ENCODE measurements at places on chromosomes 11 and 22. TPM values are rescaled to one million over a fixed set of nuclear protein-coding genes. Genes with fewer than 3 reads are reported as not detected.
A peak's percentile ranks its signal among the peaks of the same experiment; 100 is the strongest.

The TP53I11 gene
- 15.2 TPM for total RNA-seq

DNA sequence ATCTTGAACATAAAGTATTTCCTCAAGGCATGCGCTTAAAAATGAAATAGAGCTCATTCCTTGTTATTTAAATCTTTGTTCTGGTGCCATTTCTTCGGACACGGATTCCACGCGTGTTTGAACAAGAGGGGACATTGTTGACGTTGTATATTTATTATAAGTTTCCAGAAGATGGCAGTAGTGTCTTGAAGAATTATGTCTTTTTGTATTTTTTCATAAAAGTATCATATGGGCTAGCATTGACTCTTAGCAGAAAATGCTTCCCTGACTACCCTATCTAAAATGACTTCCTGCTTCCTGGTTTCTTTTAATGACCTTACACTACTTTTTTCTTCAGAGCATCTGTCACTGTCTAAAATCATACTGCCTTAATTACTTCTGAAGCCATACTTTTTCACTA is 20.4 kb downstream of the BIRC2 start:
- H3K27ac ChIP-seq, result peak overlapping the region; percentile 34
- peaks cover 30% of the 10 kb centered on the region for H3K4me1 ChIP-seq
- H3K36me3 ChIP-seq, result peaks cover 55% of the 10 kb centered on the region
- DNase-seq, result no peak
- H3K27me3 ChIP-seq, result no peaks in the 10 kb centered on the region

DNA sequence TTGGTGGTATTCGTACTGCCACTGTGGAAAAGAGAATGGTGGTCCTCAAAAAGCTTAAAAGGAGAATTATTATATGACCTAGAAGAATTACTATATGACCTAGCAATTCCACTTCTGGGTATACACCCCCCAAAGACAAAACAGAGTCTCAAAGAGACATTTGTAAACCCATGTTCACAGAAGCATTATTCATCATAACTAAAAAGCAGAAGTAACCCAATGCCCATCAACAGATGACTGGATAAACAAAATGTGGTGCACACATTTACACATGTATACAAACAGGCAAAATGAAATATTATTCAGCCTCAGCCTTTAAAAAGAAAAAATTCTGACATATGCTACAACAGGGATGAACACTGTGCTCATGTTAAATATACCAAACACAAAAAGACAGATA is 89.4 kb downstream of the ARHGAP32 start:
- H3K36me3 ChIP-seq, result peaks cover 12% of the 10 kb centered on the region
- H3K4me1 ChIP-seq, result no peaks in the 10 kb centered on the region
- H3K27ac ChIP-seq, result no peak overlapping the region

- peak overlapping the region; percentile 43 for H3K4me3 ChIP-seq
- no peaks in the 10 kb centered on the region for H3K27me3 ChIP-seq
- H3K4me1 ChIP-seq, result peaks cover 8% of the 10 kb centered on the region
- H3K36me3 ChIP-seq, result no peaks in the 10 kb centered on the region
Measured at GRCh38 chr22:46561435-46561905, 24.1 kb upstream of the CELSR1 start.

DNA sequence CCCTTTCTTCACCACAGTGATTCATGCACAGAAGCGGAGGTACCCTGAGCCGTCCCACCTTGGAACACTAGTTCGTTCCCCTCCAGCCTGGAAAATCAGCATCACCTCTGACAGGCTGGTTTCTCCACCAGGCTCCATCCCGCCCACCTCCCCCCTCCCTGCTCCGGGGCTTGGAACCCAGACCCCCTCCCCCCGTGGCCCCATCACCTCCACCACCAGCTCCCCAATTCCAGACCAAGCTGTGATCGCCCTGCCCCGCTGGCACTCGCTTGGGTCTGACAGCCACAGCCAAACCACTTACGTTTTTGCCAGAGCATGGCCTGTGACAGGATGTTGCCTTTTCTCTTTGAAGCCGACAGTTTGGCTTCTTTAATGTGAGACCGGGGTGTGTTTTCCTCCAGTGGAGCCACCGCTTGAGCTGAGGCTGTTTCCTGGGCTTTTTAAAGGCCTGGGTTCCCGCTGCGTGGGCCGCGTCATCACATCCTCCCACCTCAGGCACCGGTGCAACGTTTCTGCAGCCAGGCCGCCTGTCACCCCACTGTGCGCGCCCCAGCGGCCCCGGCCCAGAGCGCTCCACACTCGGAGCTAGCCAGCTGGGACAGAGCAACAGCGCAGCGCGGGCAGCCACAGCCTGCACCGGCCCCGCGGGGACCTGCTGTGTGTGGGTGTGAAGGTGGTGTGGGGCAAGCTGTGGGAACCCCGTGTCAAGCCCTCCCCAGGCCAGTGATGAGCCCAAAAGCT is at the start of gene POU2AF1:
TSS of gene POU2AF1 (minus strand) at position 415 of the 741 bp plus-strand sequence. CDS start at position 317, 98 bp downstream.
- H3K27me3 ChIP-seq, result no peaks in the 10 kb centered on the region
- H3K36me3 ChIP-seq, result no peaks in the 10 kb centered on the region
- H3K4me1 ChIP-seq, result peaks cover 63% of the 10 kb centered on the region
- peak; percentile 91 for DNase-seq
- H3K27ac ChIP-seq, result peak within 1 kb of the TSS; percentile 97

DNA sequence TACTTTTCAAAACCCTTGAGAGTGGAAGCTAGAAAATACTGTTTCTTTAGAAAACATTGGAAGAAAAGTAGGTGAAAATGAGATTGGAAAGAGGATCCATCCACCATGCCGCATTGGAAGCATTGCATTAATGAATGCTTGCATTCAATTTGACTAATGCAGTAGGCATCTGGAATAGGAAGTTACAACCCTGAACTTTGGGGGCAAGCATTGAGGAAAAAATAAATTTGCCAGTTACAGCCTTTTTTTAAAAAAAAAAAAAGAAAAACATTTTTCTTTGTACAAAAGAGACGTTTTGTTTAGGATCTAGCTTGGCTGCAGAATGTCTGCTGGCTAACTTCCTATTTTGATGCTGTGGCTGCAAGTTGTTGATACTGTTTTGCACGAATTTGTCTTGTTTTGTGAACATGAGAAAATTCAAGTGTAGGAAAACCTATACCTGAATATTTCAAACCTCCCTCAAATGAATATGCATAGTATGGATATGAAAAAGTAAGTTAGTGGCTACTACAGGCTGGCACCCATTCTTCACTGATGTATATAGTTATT is 28.1 kb downstream of the RTN3 start:
- no peak overlapping the region for H3K4me3 ChIP-seq
- no peak for DNase-seq
- H3K27ac ChIP-seq, result no peak overlapping the region
- H3K4me1 ChIP-seq, result peaks cover 2% of the 10 kb centered on the region

The RBMXL2 gene
- not detected for total RNA-seq

DNA sequence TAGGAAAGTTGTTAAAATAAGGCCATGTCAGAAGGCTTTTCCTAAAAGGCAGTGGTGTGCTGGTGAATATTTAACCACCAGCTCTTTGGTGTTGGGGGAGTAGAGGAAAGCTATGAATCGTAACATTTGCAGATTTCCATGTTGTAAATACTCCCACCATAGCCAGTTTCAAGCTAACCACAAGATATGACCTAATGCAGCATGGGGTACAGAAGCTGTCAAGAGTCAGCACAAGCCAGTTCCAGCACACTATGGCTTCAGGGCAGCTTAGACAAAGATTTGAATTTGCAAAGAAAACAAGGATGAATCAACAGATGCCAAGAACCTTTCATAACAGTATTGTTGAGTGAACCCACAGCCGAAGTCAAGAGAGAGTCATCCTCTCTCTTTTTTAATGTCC is 40.0 kb downstream of the COMMD9 start:
- peak; percentile 7 for DNase-seq
- no peak overlapping the region for H3K4me3 ChIP-seq
- H3K27me3 ChIP-seq, result peaks cover 20% of the 10 kb centered on the region
- no peak overlapping the region for H3K27ac ChIP-seq
- H3K4me1 ChIP-seq, result peaks cover 2% of the 10 kb centered on the region

GRCh38 chr11:74696939-74697675 is 34.1 kb downstream of the CHRDL2 start:
- H3K4me1 ChIP-seq, result no peaks in the 10 kb centered on the region
- no peak overlapping the region for H3K27ac ChIP-seq
- peaks cover 11% of the 10 kb centered on the region for H3K27me3 ChIP-seq
- DNase-seq, result no peak
- no peaks in the 10 kb centered on the region for H3K36me3 ChIP-seq
- H3K4me3 ChIP-seq, result no peak overlapping the region

DNA sequence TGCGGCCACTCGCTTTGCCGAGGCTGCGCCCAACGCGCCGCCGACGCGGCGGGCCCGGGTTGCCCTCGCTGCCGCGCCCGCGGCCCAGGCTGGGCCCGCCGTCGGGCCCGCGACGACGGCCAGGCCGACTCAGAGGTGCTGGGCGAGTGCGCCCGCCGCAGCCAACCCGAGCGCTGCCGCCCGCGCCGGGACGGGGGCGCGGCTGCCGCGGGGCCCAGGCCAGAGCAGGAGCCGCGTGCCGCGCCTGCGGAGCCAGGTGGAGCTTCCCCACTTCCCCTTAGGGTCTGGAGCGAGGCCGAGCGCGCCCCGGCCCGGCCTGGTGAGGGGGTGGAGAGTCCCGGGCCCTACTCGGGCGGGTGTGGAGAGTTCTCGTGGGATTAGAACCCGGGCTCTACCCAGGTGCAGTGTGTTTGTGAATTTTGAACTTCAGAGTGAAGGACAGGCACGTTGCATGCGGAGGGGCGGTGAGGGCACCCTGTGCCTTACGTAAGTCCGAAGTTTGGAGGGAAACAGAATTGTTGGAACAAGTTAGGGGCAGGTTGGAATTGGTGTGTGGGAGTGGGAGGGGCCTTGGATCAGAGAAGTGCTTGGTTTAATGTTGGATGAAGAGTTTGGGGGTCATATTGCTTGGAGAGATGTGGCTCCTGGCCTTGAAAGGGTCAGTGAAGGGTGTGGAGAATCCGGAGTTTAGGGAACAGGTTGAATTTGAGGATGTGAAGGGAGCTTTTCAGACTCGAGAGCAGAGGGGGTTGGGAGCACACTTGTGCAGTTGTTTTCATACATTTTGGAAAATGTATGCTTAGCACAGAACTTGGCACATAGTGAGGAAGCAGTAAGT is 697 bp downstream of the RNF169 start:
- peak; percentile 64 for DNase-seq
- H3K27me3 ChIP-seq, result no peaks in the 10 kb centered on the region
- H3K36me3 ChIP-seq, result peaks cover 10% of the 10 kb centered on the region
- peak overlapping the region; percentile 87 for H3K27ac ChIP-seq
- peak overlapping the region; percentile 91 for H3K4me3 ChIP-seq

- no peak overlapping the region for H3K4me3 ChIP-seq
- no peaks in the 10 kb centered on the region for H3K27me3 ChIP-seq
- H3K4me1 ChIP-seq, result no peaks in the 10 kb centered on the region
- no peaks in the 10 kb centered on the region for H3K36me3 ChIP-seq
- no peak overlapping the region for H3K27ac ChIP-seq
Measured at GRCh38 chr11:115425816-115426215, 78.4 kb downstream of the CADM1 start.

The OR8A1 gene
- not detected for total RNA-seq

DNA sequence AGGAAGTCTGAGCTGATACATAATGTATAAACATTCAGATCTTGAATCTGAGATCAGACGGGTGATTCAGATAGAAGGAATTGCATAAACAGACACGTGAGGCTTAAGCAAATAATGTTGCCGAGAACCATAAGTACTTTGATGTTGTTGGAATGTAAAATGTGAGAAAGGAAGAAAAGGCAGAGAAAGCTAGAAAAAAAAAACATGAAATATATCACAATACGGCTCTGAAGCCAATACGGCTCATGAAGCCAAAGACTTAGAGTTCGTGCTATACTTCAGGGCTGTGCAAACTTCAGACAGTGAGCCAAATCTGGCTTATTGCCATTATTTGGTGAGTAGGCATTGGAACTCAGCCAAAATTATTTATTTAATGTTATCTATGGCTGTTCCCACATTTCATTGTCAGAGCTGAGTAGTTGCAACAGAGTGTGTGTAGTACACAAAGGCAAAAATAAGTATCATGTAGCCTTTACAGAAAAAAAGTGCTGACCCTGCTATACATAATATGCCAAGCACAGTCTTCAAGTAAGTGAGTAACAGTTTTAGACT is 673.3 kb downstream of the CNTN5 start:
- no peaks in the 10 kb centered on the region for H3K36me3 ChIP-seq
- H3K27me3 ChIP-seq, result no peaks in the 10 kb centered on the region
- no peak overlapping the region for H3K27ac ChIP-seq
- no peaks in the 10 kb centered on the region for H3K4me1 ChIP-seq

The NRGN gene
- 5.7 TPM for total RNA-seq

The VPREB1 gene
- not detected for total RNA-seq

DNA sequence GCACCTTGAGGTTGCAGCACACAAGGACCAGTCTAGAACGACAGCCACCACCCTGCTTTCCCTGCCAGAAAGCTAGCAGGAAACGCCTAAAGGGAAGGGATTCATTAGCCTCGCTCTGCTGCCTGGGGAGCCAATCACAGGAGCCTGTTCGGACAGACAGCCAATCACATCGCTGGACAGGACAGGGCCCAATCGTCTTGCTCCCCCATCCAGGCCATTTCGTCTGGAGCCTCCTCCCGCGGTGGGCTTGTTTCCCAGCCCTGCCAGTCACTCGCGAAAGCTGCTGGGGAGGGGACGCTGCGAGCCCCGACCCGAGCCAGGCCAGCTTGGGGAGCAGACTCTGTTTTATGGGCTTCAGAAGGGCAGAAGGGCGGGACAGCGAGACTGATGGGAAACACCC is 79.8 kb upstream of the NCAM1 start:
- peaks cover 2% of the 10 kb centered on the region for H3K4me1 ChIP-seq
- no peaks in the 10 kb centered on the region for H3K36me3 ChIP-seq
- no peak for DNase-seq
- no peak overlapping the region for H3K4me3 ChIP-seq
- no peaks in the 10 kb centered on the region for H3K27me3 ChIP-seq

The GTF2H1 gene
- total RNA-seq, result 44.5 TPM

The MMP12 gene
- not detected for total RNA-seq

DNA sequence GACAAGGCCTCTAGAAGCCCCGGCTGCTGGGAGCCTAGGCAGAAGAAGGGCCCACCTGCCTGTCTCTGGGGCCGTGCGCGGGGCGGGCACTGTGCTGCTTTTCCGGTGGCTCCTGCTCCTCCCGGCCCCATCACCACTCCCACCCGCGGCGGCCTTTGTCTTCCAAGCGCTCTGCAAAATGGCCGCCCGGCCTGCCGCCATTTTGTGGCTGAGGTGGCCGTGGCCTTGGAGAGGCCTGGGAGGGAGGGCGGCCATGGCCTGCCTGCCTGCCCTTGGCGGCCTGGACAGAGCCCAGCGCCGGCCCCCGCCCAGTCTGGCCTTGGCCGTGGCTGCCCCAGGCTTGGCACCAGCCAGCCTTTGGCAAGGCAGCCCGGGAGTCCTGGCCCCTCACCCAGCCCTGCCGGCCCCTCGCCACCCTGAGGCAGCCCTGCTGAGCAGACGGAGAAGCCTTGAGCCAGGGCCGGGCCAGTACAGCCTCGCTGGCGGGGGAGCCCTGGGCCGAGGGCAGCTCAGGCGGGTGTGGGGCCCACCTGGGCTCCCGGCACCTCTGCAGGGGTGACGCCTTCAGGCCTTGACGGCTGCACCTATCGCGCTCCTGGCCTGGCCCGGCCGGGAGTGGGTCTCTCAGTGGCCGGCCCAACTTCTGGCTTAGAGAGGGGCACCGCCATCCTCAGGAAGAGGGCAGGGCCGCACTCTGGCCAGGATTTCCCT is 46.0 kb upstream of the PPARA start:
- no peaks in the 10 kb centered on the region for H3K36me3 ChIP-seq
- no peak overlapping the region for H3K27ac ChIP-seq
- no peaks in the 10 kb centered on the region for H3K4me1 ChIP-seq
- no peaks in the 10 kb centered on the region for H3K27me3 ChIP-seq
- H3K4me3 ChIP-seq, result no peak overlapping the region

- H3K4me3 ChIP-seq, result no peak overlapping the region
- peaks cover 23% of the 10 kb centered on the region for H3K36me3 ChIP-seq
- DNase-seq, result no peak
- no peaks in the 10 kb centered on the region for H3K4me1 ChIP-seq
Measured at GRCh38 chr11:122785031-122785541, 53.2 kb upstream of the CRTAM start.
